Activated effector memory CD4-positive, alpha-beta T cell treated with Interleukin-2 at 50 U/mL for 16 hours (primary cell): ENCODE measurements at places on chromosomes 5 and 9.

DNA sequence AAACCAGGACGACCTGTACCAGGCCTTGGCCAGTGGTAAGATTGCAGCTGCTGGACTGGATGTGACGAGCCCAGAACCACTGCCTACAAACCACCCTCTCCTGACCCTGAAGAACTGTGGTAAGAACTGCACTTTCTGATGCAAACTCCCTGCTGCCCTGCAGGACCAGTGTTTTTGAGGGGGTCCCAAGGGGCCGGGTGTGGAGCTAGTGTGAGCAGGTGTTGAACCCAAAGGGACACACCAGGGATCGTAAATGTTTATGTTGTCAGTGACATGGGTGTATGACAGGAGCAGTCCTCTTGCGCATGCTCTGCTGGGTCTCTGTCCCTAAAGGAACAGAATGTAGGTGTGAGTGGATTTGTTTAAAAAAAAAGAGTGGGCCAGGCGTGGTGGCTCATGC lies 9.5 kb downstream of the GRHPR start:
- DNase-seq: no peak

GRCh38 chr9:117938086-117938485 lies 233.9 kb downstream of the TLR4 start:
- no peak for DNase-seq

GRCh38 chr5:79544131-79544530 lies 30.2 kb upstream of the HOMER1 start:
- no peak for DNase-seq

GRCh38 chr5:129094924-129095899 lies 663 bp downstream of the ISOC1 start:
- no peak for DNase-seq

- DNase-seq: no peak
Observed at GRCh38 chr5:78545406-78545805, 103.2 kb downstream of the LHFPL2 start.

GRCh38 chr5:31846934-31847333 lies 208.0 kb downstream of the PDZD2 start:
- no peak for DNase-seq

DNA sequence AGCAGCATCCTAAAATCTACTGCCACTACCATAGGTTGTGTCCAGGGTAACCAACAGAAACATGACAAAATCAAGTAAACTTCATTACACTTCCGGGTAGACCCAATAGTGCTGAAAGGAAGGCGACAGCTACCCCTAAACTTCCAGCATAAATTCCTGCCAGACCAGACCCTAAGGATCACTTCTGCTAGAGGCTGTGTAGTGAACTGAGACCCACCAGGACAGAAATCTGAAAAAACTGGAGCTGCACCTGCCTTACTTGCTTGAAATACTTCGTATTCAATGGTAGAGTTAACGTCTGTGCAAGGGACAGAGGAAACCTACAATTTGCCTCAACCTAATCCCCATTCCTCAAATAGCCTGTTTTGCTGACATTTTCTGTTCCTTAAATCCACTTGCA lies 1.0 kb upstream of the SECISBP2 start:
- no peak for DNase-seq

DNA sequence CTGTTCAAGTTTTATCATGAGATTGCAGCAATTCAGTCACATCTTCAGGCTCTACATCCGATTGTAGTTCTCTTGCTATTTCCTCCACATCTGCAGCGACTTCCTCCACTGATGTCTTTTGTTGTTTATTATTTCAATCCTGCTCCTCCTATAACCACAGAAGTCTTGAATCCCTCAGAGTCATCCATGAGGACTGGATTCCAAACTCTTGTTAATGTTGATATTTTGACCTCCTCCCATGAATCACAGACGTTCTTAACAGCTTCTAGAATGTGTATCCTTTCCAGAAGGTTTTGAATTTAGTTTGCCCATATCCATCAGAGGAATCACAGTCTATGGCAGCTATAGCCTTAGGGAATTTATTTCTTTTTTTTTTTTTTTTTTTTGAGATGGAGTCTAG lies 3.6 kb downstream of the FBXO38 start:
- no peak for DNase-seq

DNA sequence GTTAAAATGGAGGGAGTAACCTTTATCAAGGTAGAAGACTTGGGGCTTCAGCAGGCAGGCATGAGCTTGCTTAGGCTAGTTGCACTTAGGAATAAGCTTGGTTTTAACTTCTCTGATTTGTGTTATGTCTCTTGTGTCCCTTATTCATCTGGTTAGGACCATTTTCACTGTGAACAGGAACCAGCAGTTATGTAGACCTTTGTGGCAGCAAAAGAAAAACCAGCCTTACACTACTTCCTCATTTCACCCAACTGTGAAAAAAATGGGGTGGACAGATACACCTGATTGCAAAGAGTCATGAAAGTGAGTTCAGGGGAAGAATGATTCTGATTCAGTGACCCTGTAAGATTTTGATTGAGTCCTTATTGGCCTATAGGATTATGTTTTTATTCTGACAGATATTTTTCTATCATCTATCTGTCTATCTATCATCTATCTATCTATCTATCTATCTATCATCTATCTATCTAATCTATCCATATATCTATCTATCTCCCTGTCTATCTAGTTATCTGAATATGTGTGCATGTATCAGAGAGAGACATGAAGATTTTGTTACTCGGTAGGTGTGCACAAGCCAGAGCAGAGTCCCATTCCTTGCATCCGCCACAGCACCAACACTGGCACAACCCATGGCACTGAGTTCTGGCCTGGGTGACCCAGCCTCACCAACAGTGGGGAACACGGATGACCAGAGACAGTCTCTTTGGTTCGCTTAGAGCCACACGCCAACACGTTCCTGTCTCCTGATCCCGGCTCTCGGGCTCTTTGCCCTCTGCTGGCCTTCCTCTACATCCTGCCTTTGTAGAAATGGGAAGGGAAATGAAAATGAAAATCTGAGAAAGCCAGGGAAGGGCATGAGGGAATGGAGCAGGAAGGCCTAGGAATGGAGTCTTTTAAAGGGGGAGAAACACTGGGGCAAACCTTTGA lies 1.3 kb upstream of the ZNF366 start:
- no peak for DNase-seq

DNA sequence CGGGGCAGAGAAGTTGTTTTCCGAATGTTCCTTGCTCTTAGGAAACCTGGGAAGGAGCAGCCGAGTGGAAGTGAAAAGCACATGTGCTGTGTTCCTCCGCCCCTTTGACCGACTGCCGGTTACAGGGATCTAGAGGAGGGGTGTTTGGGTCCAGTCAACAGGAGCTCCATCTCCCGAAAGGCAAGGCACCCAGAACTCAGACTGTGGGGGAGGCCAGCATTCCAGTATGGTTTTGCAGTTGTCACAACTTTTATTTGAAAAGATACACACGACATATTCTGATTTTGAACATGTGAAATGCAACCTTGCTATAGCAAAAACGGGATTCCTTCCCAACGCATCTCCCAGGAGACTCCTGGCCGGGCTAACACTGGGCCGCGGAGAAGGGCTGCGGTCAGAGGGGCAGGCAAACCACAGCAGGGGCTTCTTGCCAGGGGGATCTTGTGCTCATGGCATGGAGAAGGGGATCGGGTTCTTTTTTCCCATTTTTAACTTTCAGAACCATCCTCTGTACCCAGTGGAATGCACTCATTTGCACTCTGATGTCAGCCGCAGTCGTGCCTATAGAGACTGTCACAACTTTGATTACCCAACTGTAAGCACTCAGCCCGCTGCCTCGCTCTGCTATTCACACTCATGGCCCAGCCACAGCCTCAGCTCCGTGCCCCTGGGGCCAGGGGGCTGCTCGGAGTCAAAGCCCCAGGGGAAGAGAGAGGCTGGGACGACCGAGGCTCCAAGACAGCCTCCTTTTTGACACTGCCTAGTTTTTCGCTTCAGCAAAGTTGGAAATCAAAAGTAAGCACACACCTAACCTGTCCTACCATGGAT lies 3.9 kb downstream of the QRFP start:
- no peak for DNase-seq
